Activated T-helper 1 cell treated with Interleukin-2 at 50 U/mL for 16 hours (primary cell): ENCODE measurements at places on chromosomes 13 and 19.

DNA sequence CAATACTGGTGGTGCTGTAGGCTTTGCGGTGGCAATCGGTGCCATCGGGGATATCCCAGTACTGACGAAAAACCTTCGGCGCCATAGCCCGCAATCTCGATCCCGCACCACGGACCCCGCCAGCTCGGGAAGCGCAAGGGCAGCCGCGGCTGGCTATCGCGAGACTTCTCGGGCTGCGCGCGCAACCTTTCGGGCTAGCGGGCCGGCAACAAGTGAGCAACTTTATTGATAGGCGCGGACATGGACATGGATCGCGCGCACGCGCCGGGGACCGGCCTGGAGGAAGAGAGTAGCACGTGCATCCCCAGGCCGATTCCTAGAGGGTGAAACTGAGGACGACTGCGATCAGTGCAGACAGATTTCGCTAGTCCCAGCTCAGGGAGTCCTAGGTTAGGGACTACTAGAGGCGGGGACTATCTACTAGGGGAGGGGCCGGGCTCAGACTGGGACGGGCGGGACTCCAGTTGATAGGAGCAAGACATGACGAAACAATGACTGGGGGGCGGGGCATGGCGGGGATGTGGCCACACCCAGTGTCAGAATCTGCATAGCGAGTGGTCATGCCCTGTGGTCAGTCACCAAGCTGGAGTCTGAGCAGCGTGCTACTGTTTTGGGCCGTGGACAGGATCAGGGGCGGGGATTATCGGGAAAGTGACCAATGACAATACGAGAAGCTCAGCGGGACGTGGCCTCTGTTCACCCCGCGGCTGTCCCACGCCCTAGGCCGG, at the start of gene NDUFA11:
Gene NDUFA11 (minus strand): TSS at position 167 of the 728 bp plus-strand sequence. CDS start 82 bp downstream, at position 85.
- DNase-seq: peak; percentile 93

- no peak for DNase-seq
These were observed 564 bp downstream of the HS6ST3 start for GRCh38 chr13:96090240-96091101.

DNA sequence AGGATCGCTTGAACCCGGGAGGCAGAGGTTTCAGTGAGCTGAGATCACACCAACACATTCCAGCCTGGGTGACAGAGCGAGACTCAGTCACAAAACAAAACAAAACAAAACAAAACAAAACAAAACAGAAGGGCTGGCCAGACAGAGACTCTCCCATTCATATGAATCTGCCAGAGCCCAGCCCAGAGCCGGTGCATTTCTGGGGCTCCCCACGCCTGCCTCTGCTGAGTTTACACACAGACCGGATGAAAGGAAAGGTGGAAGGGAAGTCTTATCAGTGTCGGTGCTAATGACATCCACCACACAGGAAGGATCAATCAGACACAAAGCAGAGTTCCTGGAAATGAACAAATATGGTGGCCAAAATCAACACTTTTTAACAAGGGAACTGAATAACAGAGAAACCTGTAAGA, 6.8 kb downstream of the TRAPPC6A start:
- no peak for DNase-seq

- no peak for DNase-seq
These were observed 46.0 kb downstream of the MICU2 start for GRCh38 chr13:21557995-21558394.
